ENCODE measurements at places on chromosomes 7 and 10.

GRCh38 chr7:1372063-1372462 lies 87.2 kb downstream of the MICALL2 start:
- no peak for DNase-seq

GRCh38 chr7:64867863-64868440 lies 35.1 kb upstream of the ZNF273 start:
- DNase-seq = no peak

DNA sequence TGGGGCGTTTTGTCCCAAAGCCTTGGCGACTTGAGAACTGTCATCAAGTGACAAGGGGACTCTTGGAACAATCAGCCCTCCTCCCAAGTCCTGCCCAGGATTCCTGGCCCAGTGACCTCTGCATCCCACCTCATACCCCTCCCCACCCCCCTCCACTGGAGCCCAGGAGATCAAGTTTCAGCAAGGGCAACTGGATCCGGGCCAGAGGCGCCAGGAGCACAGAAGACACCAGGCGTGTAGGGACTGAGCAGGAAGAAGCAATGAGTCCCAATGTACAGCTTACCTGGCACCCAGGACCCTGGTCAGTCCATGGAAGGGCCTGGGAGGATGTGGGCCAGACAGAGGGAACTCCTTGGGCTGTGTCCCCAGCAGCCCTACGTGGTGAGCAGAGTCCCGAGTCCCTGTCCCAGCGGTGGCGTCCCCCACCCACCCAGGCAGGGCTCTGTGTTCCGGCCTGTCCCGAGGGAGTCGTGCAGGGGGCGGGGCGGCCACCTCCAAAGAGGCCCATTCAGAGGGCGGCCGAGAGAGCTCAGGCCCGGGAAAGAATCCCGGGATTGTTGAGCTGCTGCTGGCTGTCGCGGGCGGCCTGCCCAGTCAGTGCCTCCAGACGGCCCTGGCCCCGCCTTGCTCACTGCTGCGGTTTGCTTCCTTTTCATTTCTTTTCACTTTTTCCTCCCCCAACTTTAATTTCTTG lies 254.1 kb downstream of the TNS3 start:
- DNase-seq = peak; percentile 54

DNA sequence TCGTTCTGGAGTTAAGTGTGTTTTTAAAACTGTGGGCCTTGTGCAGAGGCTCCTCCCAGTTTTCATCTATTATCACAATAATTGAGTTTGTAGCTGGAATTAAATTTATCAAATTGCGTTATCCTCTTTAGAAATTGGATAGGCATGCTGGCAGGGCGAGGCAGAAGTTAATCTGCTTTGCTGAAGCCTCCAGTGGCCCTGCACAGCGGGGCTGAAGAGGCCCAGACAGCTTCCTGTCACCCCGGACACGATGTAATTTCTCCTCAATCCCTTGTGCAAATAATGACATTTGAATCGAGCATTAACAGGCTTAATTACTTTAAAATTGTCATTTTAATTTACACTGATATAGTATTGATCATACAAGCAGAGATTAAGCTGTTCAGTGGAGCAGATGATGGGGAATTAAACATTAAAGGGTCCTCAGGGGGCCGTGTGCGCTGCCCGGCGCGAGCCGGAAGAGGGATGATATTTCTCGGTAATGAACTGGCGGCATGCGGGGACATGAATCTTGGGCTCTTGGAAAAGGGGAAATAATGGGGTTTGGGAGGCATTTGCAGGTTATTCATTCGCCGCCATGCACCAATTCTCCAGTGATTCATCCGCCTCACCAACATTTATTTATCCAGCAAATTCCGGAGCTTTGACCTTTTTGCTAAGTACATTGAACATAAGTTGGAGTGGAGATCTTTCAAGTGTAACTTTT lies 118.5 kb downstream of the NKX6-2 start:
- peak; percentile 21 for DNase-seq

DNA sequence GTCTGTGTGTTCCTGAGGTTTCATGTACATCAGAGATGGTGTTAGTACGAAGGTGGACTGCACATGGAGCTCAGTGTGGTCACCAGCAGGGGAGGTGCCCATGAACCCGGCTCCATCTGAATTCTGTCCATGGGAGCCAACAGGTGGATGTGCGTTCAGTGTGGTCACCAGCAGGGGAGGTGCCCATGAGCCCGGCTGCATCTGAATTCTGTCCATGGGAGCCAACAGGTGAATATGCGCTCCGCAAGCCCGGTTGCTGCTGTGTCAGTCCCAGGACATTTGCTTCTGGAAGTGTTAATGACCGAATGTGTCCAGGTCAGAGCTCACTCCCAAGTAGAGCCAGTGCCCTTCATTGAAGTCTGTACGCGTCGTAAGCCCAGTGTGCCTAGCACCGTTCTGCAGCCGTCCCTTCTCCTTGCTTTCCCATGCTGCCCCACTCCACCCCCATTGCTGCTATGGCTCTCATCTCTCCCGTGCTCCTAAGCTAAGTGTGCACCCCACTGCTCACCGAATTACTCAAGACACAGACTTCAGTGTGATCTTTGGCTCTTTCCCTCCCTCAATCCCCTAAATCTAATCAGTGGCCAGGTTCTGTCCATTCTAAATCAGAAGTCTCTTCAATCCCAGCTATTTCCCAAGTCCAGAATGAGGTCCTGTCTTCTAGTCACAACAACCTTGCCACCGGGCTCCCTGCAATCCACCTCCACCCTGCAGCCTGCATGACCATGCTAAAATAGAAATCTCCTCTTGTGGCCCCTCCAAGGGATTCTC lies 352.4 kb downstream of the TCERG1L start:
- DNase-seq = no peak

DNA sequence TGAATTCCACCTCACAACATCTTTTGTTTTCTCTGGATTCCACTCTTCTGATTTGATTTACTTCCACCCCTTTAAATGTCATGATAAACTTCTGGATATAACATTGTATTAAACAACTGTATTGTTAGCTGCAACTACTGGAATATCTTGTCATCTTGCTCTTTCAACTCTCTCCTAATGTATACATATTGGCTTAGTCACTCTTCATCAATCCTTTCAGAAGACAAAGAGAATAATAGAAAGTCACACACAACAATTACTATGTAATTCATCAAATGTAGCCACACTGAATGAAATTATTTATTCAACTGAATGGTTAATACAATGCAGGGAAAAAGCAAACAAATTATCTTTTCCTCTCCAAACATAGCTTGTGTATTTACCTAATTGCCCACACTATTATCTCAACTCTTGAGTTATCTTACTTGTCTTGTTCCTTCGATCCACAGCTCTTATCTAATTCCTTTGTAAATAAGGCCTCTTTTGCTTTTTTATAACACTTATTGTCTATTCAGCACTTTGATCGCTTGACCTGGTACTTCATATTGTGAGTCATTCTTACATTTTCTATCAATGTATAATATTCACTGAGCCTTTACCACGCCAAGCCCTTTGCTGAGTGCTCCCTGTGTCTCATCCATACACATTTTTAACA lies 16.7 kb downstream of the SEMA3A start:
- DNase-seq = no peak

- DNase-seq = peak; percentile 84
Observed at GRCh38 chr7:134593530-134594392, 44.9 kb downstream of the AKR1B15 start.
